ENCODE measurements at places on chromosomes 7 and 10. TPM values are rescaled to one million over a fixed set of nuclear protein-coding genes. Genes with fewer than 3 reads are reported as not detected.

DNA sequence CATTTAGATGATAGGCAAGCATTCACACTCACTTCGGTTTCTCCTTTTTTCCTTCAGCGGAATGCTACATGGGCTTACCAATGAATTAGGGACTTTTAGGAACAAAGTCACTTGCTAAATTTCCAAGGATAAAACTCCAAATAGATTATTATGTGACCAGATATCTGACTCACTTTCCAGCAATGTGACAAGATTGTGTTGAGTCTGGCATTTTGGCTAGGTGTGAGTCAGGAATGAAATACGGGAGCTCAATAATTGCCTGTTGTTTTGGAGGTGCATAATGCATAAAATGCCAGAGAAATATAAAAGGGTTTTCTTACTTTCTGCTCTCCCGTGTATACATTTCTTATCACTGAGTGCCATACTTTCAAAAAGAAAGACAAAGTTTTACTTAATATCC lies 721.1 kb downstream of the KCNMA1 start:
- no peak overlapping the region for H3K4me3 ChIP-seq
- H3K36me3 ChIP-seq = no peaks in the 10 kb centered on the region
- DNase-seq = no peak
- no peaks in the 10 kb centered on the region for H3K27me3 ChIP-seq
- H3K4me1 ChIP-seq = no peaks in the 10 kb centered on the region

GRCh38 chr10:78740976-78741915 lies 327.5 kb upstream of the ZMIZ1 start:
- no peak overlapping the region for H3K27ac ChIP-seq
- H3K4me1 ChIP-seq = peaks cover 9% of the 10 kb centered on the region
- no peaks in the 10 kb centered on the region for H3K36me3 ChIP-seq
- DNase-seq = no peak
- no peak overlapping the region for H3K4me3 ChIP-seq

- no peak overlapping the region for H3K4me3 ChIP-seq
- H3K27me3 ChIP-seq = no peaks in the 10 kb centered on the region
- no peaks in the 10 kb centered on the region for H3K4me1 ChIP-seq
- no peaks in the 10 kb centered on the region for H3K36me3 ChIP-seq
- DNase-seq = peak; percentile 58
Observed at GRCh38 chr10:114470956-114471905, 66.9 kb upstream of the AFAP1L2 start.

The VENTX gene
- total RNA-seq = 0.26 TPM

GRCh38 chr7:105267244-105267643 lies 121.5 kb downstream of the SRPK2 start:
- H3K4me1 ChIP-seq = peaks cover 18% of the 10 kb centered on the region
- DNase-seq = no peak
- no peaks in the 10 kb centered on the region for H3K36me3 ChIP-seq
- H3K27ac ChIP-seq = no peak overlapping the region

DNA sequence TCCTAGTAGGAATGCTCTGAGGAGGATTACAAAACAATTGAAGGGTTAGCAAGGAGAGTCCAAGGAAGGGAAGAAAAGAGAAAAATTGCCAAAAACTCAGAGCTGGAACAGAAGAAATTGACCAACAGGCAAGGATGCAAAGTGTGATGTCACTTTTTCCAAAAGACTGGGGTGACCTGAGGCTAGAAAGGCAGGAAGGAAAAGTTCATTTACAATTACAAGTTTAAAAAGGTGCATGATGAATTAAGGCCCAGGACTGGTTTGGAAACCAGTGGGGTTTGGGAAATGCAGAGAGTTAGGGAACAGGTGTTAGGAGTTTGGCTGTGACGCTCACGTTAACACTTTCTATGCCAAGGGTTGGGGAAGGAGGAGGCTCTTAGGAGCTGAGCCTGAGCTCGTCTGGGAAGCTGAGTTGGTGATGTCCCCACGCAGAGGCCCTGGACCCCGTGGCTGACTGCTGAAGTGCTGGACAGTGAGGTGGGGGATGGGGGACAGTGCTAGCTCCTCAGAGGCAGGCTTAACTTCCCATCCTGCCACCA lies 92.6 kb upstream of the PODXL start:
- H3K36me3 ChIP-seq = no peaks in the 10 kb centered on the region
- no peak overlapping the region for H3K4me3 ChIP-seq
- H3K27me3 ChIP-seq = no peaks in the 10 kb centered on the region
- DNase-seq = peak; percentile 99
- peaks cover 36% of the 10 kb centered on the region for H3K4me1 ChIP-seq
- H3K27ac ChIP-seq = peak overlapping the region; percentile 95
